T-cell (primary cell): ENCODE measurements at places on chromosomes 6 and 20.

DNA sequence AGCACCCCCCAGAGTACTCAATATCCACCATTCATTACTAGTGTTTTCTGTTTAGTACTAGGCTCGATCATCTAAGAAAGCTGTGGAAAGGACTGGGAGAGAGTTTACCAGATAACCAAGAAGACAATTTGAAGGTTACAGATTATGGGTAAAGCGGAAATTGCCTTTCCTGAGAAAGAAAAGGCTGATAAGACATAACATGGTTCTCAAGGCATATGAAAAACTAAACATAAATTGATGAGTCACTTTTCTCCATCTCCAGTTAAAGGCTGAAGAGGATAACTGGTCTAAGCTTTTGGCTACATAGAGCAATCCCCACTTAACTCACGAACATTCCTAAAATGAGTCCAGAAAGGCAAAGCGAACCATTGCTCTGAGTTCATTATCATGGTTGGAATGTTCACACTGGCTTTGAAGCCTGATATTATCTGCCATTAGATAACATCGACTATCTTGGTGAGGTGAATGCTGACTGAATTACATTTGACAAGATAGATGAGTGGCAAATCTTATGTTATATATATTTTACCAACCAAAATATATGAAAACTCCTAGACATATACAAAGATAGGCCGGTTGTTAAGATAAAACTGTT, 65.8 kb downstream of the BTBD9 start:
- no peak for DNase-seq

DNA sequence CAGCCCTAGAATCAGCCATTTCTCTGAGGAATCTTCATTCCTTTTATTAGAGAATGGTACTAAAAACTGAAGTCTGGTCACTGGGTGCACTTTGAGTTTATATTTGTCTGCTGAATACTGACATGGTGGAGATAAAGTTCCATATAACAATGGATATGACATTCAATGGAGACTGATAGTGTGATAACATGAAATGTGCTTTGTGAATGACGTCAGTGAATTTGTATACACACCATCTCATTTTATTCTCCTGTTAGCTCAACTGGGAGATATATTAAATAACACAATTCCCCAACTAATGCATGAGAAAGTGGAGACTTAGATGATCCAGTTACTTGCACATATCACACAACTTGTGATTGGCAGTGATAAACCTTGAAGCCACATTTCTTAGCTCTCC, 446.7 kb downstream of the DOK5 start:
- no peak for DNase-seq

- no peak for DNase-seq
Observed at GRCh38 chr6:161356167-161356854, 82.5 kb upstream of the AGPAT4 start.

DNA sequence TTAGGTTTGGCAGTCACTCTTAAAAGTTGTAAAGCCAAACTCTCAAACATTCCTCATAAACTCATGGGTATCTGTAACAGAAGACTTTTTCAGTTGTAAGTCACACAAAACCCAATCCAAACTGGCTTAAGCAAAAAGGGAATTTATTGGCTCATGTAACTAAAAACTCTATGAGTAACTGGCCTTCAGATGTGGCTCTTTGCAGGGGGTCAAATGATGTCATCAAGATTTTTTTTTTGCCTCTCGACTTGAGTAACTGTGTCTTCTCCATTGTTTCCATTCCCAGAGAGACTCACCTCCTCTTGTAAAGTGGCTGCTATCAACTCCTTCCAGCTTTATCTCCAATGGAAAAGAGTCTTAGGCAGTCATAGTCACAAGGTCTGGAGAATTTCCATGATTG, 645.0 kb downstream of the DHX35 start:
- DNase-seq, result no peak

DNA sequence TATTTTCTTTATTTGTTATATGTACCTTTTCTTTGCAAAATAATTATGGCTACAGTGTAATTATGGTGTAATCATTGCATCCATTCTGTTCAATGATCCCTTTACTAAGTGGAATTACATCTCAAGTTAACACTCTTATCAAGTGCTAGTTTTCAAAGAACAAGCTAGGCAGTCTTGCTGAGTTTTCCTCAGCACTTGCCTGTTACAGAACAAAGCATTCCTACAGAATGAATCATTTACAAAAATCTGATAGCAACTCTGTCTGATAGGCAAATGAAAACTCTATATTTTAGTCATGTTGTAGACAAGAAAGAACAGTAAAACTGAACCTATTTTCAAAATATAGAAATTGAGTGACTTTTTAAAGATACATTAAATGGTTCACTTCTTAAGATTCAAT, 109.8 kb upstream of the POU3F2 start:
- no peak for DNase-seq

GRCh38 chr20:46563170-46563859, 12.9 kb upstream of the OCSTAMP start:
- no peak for DNase-seq

DNA sequence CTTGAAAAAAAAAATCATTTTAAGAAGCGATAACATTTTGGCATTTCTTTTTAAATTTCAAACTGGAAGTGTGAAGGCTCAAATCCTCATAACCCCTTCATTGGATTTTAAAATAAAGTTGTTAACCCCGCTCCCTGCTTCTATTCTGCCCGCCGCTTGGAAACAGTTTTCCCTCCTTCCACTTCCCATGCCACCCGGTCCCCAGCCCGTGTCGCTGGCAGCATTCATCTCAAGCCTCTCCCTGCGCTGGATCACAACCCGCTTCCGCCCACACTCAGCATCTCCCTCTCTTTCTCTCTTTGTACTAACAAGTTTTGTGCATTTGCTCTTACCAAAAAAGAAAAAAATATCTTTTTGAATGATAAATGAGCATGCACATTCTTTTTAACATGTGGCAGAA, 15.4 kb upstream of the PDE10A start:
- no peak for DNase-seq

- no peak for DNase-seq
Observed at GRCh38 chr6:169289619-169290339, 36.1 kb upstream of the THBS2 start.

GRCh38 chr6:16343593-16343992, 105.2 kb downstream of the GMPR start:
- no peak for DNase-seq

DNA sequence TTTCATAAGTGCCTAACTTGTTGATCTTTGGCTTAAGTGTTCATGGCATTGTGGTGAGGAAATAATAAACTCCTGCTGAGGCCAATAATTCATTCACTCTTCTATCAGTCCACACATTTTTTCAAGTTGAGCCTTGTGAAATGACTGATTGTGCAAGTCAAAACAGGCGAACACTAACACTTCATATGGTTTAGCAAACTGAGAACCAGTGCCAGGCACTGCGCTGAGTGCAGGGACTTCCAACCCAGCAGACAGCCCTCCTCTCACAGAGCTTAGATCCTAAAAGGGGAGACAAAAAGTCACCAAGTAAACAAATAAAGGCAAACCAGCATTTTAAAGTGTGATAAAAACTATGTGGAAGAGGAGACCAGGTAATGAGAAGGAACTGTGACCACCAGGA, 435.0 kb downstream of the PTPRT start:
- no peak for DNase-seq
